CD4-positive, alpha-beta T cell treated with Interleukin-4 for 1 hour (primary cell): ENCODE measurements at places on chromosomes 16 and 17.
A peak's percentile ranks its signal among the peaks of the same experiment; 100 is the strongest.

- no peak for DNase-seq
Observed at GRCh38 chr16:57970319-57970718, 609 bp downstream of the CNGB1 start.

- no peak for DNase-seq
Observed at GRCh38 chr17:19703828-19704613, 12.4 kb downstream of the SLC47A2 start.

DNA sequence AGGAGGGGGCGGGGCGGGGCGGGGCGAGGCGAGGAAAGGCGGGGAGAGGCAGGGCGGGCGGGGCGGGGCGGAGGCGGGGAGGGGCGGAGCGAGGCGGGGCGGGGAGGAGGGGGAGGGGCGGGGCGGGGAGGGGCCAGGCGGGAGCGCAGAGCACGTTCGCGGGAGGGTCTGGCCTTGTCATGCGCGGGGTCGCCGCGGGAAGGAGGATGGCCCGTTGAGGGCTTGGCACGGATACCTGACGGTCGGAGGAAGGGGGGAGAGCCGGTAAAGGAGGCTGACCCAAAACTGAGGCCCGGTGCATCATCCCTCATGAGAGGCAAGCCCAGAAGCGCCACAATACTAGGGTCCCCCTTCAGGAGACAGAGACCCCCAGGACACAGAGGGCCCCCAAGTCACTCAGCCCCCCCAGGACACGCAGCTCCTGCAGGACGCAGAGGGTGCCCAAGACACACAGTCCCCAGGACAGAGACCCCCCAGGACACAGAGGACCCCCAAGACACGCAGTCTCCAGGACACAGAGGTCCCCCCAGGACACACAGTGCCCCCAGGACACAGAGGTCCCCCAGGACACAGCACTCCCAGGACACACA lies 593 bp upstream of the WDR45B start:
- DNase-seq, result no peak

GRCh38 chr17:7586673-7587419 lies 3.0 kb downstream of the SOX15 start:
- no peak for DNase-seq

DNA sequence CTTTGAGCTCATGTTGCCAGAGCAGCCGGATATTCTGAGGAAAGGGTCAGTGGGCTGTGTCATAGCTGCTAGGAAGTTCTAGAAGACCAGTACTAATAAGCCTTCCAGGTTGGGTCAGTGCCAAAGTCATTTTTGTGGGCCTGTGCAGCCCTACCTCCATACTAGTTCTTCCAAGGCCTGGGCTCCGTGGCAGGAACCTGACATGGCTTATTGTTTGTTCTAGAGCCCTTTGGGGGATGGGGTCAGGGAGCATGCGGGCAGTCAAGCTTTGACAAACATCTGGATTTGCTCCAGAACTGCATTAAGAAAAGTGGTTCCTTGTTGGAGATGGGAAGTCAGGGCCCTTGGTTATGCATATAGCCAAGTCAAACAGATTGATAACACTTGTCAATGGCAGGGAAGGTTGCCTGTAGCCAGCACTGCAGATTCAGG lies 7.6 kb downstream of the ALKBH5 start:
- DNase-seq, result no peak

GRCh38 chr17:44074231-44074910 lies 3.8 kb downstream of the G6PC3 start:
- no peak for DNase-seq

DNA sequence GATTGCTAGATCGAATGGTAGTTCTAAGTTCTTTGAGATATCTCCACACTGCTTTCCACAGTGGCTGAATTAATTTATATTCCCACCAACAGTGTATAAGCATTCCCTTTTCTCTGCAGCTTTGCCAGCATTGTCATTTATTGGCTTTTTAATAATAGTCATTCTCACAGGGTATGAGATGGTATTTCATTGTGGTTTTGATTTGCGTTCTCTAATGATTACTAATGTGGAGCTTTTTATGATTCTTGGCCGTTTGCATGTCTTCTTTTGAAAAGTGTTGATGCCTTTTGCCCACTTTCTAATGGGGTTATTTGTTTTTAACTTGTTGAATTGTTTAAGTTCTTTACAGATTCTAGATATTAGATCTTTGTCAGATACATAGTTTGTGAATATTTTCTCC lies 36.5 kb upstream of the BCAS3 start:
- no peak for DNase-seq

DNA sequence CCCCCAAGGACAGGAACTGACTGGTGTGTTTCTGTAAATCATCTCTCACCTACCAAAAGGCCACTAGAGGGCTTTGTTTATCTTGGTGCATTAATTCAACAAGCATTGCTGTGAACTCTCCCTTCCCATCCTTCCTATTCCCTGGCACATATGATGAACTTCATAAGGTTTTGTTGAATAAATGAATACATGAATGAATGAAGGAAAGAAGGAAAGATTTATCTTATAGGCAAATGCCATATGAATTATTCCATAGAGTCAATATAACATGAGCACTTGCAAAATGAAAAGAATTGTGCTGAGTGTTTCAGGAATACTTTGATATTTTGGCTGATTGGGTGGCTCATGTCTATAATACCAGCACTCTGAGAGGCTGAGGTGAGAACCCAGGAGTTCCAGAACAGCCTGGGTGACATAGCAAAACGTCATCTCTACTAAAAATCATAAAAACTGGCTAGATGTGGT lies 4.3 kb downstream of the SPDYE4 start:
- DNase-seq, result peak; percentile 16

GRCh38 chr17:30376621-30377452 lies 1.9 kb upstream of the CPD start:
- DNase-seq, result no peak

GRCh38 chr16:11181242-11181898 lies 74.6 kb downstream of the SOCS1 start:
- DNase-seq, result no peak

- DNase-seq, result no peak
Observed at GRCh38 chr16:21654466-21654865, 2.1 kb upstream of the IGSF6 start.

GRCh38 chr16:35255816-35256215 lies 1796.4 kb downstream of the TP53TG3F start:
- no peak for DNase-seq

- DNase-seq, result no peak
Observed at GRCh38 chr17:33204156-33204555, 88.9 kb downstream of the ASIC2 start.

GRCh38 chr17:48719642-48720265 lies 2.6 kb downstream of the PRAC1 start:
- DNase-seq, result no peak

DNA sequence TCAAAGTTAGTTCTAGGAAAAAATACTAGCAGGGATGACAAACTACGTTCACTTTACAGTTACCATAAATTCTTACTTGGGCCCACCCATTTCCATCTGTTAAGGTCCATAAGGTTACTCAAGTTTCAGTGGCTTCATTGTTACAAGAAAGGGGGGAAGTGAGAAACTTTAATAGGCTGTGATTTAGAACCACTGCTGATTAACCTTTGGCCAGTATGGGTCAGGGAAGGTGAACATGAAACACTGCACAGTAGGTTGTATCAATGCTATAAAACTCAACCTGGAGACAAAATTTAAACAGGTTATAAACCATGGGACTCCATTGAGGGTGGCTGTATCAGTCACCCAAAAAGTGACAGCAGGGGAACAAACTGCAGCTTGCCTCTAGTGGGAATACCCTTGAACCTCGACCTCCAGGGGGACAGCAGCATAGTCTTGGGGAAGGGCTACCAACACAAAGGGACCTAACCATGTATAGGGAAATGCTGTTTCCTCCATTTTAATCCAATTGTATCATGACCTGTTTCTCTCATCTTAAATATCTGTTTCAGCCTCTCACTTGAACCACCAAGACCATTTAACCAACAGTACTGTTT lies 10.4 kb downstream of the PTRH2 start:
- DNase-seq, result no peak

- peak; percentile 78 for DNase-seq
Observed at GRCh38 chr17:41695954-41696757, 7.5 kb downstream of the EIF1 start.

DNA sequence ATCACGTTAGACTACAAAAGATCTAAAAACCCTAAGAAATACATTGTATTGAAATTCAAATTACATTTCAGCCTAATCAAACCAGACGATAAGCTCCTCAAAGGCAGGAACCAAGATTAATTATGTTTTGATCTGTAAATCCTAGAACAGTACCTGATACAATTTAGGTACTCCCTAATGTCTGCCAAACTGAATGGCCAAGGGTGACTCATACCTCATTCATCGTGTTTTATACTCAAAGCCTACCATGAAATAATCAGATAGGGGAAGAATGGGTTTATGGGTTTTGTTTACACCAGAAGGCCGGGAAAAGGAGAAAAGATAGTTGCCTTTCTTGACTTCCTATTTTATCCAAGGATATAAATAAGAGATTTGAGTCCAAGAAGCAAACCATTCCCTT lies 19.3 kb downstream of the MMD start:
- DNase-seq, result no peak

- DNase-seq, result no peak
Observed at GRCh38 chr16:72835086-72835485, 212.8 kb downstream of the ZFHX3 start.

GRCh38 chr16:62298600-62298999 lies 262.4 kb upstream of the CDH8 start:
- DNase-seq, result no peak

GRCh38 chr17:59652119-59652518 lies 32.4 kb downstream of the CLTC start:
- DNase-seq, result no peak

GRCh38 chr17:44000871-44001460 lies 3.5 kb upstream of the NAGS start:
- no peak for DNase-seq

DNA sequence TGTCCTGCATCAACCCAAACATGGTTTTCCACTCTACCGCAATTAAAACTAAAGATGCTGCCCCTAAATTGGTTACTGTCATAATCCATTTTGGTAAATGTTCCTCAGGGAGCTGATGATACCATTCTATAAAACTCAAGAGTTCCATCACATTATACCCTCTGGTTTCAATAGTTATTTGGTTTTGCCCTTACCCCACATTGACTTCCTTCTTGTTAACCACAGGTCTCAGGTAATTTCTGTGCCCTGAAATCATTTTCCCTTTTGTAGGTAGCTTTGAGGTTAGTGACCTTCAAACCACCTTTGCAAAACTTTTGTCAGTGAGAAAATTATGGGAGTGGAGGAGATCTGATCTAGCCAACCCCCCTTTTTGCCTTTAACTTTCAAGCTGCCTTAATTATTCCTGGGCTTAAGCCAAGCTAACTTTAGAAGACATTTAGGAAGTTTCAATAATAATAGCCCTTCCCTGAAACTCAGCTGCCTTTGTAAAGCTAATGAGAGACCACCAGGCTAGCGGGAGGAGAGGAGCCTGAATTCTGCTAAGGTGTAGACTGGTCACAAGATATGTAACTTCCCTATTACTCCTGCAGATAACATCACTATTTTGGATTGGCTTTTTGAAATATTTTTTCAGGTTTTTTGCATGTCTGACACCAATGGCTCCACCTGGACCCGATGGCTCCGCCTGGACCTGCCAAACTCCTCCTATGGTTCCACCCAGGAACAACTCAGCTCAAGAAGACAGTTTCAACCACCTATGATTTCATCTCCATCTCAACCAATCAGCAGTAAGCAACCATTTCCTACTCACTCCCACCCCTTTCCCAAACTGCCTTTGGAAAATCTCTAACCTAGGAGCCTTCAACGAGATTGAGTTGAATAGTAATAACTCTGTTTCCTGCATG lies 224.9 kb downstream of the HS3ST3B1 start:
- no peak for DNase-seq

DNA sequence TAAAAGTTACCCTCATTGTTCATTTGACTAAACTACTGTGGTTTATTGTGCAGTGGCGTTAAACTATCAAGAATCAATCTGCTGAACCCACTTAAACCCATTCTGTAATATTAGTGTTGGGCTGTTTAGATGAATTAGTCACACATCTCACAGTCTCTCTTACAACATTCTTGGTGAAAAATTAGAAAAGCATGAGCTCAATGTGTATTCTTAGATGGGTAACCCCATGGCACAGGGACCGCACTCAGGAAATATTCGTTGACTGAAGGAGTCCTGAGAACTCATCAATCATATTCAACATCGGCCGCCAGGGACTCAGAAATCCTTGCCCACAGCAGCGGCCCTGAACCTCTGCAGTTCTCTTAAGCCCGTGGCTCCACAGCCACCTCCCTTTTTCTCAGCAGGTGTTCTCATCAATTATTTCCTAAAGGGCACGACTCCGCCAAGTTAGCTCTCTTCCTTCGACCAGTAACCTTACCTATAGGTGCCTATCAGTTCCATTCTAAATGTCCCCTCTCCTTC lies 155.6 kb downstream of the STX8 start:
- no peak for DNase-seq

DNA sequence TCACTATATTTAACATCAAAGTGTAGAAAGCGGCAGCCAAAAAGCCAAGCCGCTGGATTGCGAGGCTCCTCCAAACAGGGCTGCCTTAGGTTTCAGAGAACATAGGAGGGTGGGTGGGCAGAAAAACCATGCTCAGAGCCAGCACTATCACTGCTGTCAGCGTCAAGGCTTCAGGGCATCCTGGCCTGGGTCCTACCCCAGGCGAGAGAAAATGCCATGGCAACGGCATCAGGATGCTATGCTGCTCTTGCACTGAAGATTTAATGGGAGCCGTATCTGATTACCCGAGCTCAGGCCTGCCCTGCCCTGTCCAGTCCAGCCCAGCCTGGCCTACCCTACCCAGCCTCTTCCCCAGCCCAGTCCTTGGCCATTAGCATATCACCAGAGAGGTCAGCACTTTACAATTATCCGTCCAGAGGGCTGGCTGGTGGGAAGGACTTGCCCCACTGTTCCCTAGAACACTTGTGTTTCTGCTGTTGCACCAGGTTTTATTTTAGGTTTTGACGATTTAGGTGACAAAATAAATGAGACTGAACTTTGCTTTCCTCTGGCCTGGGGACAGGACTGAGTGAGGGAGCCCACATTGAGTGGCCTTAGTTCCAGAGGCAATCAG lies 61.1 kb downstream of the TOM1L2 start:
- DNase-seq, result no peak

DNA sequence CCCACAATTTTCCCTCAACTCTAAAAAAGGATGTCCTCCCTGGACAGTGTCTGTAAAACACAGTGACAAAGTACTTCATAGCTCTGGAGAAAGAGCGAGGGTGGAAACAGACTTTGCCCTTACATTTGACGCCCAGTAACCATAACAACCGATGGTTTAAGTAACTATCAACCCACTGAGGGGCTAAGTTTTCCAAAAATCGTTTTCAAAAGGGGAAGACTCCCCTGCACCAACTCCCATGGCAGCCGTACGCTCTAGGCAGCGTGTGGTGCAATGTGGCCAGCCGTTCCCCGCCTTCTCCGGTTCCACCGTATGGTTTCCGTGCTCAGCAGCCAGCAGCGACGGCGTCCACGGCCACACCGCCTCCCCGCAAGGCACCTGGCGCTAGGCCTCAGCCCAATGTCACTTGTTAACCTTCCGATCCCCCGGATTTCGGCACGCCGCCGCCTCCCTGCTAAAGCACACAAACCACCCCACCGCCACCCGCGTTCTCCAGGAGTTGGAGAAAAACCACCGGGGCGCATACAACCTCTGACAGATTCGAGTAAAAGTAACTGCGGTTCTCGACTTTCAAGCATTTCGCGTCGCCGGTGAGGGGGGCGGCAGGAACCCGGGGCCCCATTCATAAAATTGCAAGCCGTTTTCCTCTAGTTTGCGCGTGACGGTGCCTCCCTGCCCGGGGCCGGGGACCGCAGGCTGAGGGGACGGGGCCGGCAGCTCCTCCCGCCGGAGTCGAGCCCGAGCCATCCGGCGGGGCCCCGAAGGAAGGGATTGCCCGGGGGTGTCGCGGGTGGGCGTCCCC lies 661 bp downstream of the TEX2 start:
- DNase-seq, result peak; percentile 69
